ENCODE measurements at places on chromosomes 5 and 9. TPM values are rescaled to one million over a fixed set of nuclear protein-coding genes. Genes with fewer than 3 reads are reported as not detected.

Gene SPINK1
- not detected for total RNA-seq

Gene UTP15
- total RNA-seq = 20.2 TPM

Gene DND1
- total RNA-seq = 0.14 TPM

Gene EIF4E1B
- total RNA-seq = not detected

Gene SPATA31D4
- total RNA-seq = not detected

Gene MOB3B
- 0.85 TPM for total RNA-seq

Gene PCDHA10
- 0.17 TPM for total RNA-seq

Gene MUSK
- total RNA-seq = not detected

Gene ORM2
- not detected for total RNA-seq

Gene FUT7
- not detected for total RNA-seq

Gene RUFY1
- total RNA-seq = 67.8 TPM

Gene HCN1
- not detected for total RNA-seq

Gene PCDH12
- 60.9 TPM for total RNA-seq

Gene SV2C
- total RNA-seq = not detected

Gene FRMD3
- 6.1 TPM for total RNA-seq

Gene ISL1
- total RNA-seq = not detected

Gene RORB
- 0.09 TPM for total RNA-seq

Gene PTPA
- total RNA-seq = 145 TPM

Gene HDAC3
- total RNA-seq = 43.7 TPM

Gene DNLZ
- total RNA-seq = 34.5 TPM
